NCI-H1930 (cell line): ENCODE measurements at places on chromosomes 11 and 22.

GRCh38 chr11:77729063-77729462 lies 91.5 kb downstream of the RSF1 start:
- DNase-seq = no peak

DNA sequence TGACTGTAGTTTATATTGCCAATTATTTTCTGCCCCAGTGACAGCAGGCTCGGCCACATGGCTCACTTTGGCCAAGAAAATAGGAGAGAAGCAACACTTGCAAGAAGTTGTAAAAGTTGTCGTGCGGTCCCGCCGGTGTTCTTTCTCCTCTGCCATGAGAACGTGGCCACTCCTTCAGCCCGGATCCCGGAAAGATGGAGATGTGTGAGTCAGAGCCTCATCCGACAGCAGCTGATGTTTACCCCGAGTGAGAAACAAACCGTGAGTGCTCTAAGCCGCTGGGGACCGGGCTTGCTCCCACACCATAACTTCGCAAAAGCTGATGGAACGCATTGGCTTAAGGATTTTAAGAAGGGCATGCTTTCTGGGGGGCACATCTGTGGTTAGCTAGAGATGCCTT lies 157.0 kb downstream of the CACNA1I start:
- no peak for DNase-seq

- DNase-seq = no peak
Measured at GRCh38 chr11:108204929-108205499, 17.4 kb downstream of the NPAT start.

DNA sequence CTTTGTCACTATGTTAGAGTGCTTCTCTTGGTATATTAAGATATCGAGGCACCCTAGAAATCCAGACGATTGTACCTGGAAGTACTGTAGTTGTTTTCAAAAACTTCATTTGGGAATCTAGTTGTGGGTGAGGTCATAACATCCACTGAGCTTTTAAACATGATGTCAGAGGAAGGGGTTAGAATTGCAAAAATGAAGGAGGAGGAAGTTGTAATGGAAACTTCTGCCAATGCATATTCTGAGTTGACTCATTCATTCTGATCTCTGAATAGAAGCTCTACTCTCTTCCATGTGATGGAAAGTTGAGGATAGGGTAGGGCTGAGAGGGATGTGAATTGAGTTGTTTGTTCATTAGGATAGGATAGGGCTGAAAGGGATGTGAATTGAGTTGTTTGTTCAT lies 7.7 kb downstream of the CD44 start:
- DNase-seq = no peak

DNA sequence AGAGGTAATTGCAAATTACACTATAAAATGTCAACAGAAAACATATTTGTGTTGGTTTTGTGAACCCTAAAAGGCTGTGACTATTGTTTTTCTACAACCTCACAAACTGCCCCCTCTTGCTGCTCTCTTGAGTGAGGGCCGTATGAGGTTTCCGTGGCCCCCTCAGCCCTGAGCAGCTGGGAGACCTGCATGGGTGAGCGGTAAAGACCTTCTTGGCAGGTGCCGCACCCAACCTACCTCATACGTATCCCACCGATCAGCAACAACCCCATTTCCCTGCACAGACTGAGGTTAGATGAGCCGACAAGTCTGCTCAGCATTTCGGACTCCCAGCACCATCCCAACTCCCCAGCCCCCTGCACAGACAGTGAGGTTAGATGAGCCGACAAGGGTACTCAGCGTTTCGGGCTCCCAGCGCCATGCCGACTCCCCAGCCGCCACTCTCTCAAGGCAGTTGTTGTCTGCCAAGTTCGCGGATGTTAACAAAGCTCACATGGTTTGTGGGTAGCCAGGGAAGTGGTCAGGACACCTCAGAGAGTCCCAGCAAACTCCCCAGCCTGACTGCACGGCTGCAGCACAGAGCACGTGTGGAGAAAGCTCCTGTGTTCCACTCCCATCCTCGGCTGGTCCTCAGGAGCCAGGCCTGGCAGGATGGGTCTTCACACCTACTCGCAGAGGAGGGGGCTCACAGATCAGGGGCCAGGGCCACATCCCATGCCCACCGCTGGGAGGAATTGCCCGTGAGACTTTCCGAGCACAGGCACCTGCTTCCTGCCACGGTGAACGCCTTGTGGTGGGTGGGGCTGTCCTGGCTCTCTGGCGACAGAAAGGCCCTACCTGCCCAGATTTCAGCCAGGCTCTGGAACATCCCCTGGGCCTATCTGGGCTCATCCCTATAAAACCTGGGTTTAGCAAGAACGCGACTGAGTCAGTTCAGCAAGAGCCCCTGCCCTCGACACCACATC lies 502.9 kb downstream of the BRD1 start:
- DNase-seq = no peak
